ENCODE measurements at places on chromosomes 1 and 21. TPM values are rescaled to one million over a fixed set of nuclear protein-coding genes. Genes with fewer than 3 reads are reported as not detected.

- peak; percentile 50 for DNase-seq
Observed at GRCh38 chr21:45378258-45378966, 26.6 kb upstream of the COL18A1 start.

The TTC39A gene
- total RNA-seq: 1.4 TPM

DNA sequence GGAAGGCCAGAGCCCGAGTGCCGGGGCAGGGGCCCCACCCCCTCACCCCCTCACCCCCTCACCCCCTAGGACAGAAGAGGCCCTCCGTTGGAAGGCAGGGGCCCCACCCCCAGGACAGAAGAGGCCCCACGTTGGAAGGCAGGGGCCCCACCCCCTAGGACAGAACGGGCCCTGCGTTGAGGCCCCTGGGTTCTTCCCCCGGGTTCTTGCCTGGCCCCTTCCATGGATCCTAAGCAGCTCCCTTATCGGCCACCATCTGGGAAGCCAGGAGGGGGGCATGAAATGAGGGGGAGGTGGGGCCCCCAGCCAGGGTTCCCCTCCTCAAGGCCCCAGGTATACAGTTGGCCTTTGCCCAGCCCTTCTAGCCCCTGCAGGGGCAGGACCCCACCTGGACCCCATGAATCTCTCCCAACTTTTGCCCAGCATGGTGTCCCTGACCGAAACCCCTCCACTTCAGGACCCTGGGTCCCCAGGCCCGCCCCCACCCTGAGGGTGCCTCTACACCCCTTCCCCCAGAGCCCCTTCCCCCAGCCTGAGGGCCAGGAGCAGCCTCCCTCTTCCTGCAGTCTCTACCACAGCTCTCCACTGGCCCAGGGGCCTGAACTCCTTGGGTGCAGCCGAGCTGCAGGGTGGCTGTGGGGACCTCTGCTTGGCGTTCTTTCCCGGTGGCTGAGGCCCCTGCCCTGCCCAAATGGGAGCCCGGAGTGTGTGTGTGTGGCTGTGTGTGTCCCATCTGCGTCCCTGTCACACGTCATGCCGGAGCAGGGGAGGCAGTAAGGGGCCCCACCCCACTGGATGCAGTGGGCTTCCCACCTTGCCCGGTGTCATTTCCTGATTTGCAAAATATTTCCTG lies 4.3 kb upstream of the VWA1 start:
- H3K27me3 ChIP-seq: no peaks in the 10 kb centered on the region
- no peaks in the 10 kb centered on the region for H3K36me3 ChIP-seq
- H3K27ac ChIP-seq: no peak overlapping the region
- no peak overlapping the region for H3K4me3 ChIP-seq
- DNase-seq: no peak

DNA sequence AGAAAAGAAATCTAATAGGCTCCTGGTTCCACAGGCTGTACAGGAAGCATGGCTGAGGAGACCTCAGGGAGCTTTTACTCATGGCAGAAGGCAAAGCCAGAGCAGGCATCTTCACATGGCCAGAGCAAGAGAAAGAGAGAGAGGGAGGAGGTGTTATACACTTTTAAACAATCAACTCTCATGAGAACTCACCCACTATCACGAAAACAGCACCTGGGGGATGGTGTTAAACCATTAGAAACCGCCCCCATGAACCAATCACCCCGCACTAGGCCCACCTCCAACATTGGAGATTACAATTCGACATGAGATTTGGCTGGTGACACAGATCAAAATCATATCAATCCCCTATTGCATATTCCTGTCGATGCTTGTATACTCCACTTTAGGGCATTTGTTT lies 93.5 kb downstream of the MRPL39 start:
- no peak overlapping the region for H3K27ac ChIP-seq
- no peaks in the 10 kb centered on the region for H3K4me1 ChIP-seq
- no peak for DNase-seq
- no peak overlapping the region for H3K4me3 ChIP-seq
- no peaks in the 10 kb centered on the region for H3K27me3 ChIP-seq

Measured in astrocyte (in vitro differentiated cells and primary cell).